ENCODE measurements at places on chromosomes 13 and 19. TPM values are rescaled to one million over a fixed set of nuclear protein-coding genes. Genes with fewer than 3 reads are reported as not detected.

The RXFP2 gene
- not detected for total RNA-seq

DNA sequence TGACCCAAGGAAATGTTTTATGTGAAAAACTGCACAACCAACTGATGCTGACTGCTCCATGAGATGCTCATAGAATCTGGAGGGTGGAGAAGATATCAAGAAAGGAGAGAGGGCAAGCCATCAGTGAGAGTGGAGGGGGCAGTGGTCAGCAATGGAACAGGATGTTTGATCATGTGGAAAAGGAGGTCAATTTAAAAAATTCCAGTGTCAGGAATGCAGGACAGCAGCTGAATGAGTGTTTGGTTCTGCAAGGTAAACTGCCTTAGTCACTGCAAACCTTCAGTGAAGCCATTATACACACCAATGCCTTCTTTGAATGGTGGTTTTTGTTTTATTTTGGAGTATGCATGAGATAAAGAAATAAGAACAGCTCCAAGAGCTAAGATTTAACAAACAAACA lies 121.5 kb downstream of the FGF14 start:
- no peak for DNase-seq

The CAPN12 gene
- total RNA-seq = 8.2 TPM

DNA sequence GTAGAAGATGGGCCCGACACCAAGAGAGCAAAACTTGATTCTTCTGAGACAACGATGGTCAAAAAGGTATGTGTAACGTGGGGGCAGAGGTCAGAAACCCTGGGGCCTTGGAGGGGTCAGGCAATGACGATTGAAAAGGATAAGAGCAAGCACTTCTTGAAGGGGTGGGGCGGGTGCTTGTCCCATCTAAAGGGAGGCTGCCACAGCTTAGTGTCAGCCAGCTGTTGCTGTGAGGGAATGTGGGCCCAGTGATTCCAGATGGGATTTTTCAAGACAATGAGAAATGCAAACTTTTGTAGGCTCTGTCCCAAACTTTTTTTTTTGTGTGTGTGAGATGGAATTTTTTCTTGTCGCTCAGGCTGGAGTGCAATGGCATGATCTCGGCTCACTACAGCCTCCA lies 24.5 kb downstream of the SAE1 start:
- no peak for DNase-seq

DNA sequence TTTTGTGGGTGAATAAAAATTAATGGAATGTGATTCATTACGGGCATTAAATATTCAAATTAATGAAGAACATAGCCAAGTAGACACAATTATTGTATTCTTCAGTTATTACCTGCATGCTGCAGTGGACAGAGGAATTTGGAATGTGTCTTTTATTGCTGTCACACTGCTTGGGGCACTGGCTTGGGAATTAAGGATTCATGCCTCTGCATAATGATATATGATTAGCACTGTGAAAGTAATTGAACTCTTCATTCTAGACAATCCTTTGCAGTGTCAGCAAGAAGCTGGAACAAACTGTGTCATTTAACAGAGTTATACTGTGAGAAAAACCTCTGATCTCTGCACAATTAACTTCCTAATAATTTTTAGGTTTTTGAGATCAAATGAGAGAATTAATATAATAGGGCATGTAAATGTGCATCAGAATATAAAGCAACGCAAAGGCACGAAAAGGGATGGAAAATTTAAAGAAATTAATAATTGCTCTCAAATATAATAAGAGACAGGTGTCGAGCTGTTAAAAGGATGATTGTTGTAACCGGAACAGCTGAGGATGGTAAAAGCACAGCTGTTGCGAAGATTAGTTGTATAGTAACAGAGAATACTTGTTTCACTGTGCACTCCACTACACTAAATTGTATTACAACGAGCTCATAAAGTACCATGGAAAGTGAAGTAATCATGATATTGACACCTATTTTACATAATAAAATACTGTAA lies 235.1 kb upstream of the MIR17HG start:
- DNase-seq = no peak

GRCh38 chr13:32829676-32830335 lies 186.4 kb upstream of the KL start:
- no peak for DNase-seq

- no peak for DNase-seq
Measured at GRCh38 chr13:30881191-30881651, 24.9 kb upstream of the MEDAG start.

DNA sequence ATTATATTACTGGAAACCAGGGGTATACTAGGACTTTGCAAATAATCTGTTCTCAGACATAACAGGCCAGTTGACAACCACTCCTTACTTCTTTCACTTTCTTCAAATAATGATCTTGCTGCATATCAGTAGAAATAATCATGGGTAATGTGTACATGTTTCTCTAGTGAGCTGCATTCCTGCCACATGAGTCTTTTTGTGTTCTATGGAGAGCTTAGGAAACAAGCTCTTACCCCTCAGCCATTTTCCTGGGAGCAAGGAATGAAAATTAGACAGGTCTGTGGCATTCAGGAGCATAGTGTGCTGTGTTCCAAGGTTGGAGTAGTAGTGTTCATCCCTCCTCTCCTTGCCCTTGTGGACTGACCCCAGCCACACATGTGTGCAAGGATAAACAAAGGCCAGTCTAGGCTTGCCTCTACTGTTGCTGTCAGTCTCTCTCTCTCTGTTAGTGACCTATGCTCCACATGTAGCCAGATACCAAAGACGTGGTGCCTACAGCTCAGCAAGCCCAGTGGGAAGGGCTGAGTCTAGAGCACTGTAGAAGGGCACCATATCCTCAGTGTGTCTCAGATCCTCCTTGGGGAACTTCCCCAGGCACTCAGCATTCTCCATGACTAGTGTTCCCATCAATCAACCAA lies 11.5 kb upstream of the OXGR1 start:
- DNase-seq = no peak

The SWSAP1 gene
- total RNA-seq = 5.6 TPM

The LHB gene
- total RNA-seq = not detected

The TEX26 gene
- total RNA-seq = not detected

DNA sequence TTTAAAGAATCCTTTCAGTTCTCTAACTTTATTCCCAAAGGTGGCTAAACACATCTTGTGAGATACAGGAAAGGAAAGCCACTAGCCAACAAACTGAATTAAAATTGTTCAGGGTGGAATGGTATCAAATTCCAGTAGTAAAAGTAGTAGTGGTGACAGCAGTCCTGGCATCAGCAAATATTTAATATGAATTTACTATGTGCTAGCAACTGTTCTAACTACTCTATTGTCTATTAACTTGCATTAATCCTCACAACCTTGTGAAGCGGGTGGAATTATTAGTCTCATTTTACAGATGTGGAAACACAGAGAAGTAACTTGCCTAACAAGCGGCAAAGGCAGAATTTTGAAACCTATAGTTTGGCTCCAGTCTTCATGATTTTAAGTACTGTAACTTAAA lies 130.1 kb downstream of the KLF12 start:
- no peak for DNase-seq

The LILRA1 gene
- not detected for total RNA-seq

The ATP4A gene
- not detected for total RNA-seq

DNA sequence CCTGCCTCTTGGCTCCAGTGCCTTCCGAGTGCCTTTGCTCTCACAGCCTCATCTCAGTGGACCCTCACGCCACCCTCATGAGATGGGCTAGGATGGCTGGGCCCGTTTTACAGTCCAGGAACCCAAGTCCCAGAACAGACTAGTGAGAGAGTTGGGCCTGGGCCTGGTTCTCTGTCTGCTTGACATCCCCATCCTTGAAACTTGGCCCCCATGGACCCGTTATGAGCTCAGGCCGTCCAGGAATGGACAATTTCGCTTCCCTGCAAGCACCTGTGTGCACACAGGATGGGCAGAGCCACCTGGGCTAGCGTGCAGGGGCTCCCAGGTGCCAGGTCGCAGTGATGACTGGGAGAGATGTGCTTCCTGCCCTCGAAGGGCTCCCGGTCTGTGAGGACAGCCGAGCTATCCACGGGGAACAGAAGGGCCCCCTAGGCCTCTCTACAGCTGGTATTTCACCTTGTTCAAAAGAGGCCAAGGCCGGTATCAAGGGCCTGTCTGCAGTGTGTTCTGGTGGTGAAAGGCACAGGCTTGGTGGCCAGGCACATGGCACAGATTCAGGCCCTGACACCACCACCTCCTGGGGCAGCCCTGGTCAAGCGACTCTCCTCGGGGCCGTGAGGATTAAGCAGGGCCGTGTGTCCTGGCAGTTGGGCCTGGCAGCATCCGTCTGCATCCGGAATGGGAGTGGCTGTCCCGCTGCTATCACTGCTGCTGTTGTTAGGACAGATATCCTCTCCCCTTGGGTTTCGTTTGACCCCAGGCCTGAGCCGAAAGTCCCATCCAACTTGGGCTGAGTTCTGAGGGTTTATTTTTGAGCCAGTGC lies 38.9 kb downstream of the CAPN12 start:
- no peak for DNase-seq

Data from naive thymus-derived CD8-positive, alpha-beta T cell (primary cell).